ENCODE measurements at places on chromosomes 6 and 20.

DNA sequence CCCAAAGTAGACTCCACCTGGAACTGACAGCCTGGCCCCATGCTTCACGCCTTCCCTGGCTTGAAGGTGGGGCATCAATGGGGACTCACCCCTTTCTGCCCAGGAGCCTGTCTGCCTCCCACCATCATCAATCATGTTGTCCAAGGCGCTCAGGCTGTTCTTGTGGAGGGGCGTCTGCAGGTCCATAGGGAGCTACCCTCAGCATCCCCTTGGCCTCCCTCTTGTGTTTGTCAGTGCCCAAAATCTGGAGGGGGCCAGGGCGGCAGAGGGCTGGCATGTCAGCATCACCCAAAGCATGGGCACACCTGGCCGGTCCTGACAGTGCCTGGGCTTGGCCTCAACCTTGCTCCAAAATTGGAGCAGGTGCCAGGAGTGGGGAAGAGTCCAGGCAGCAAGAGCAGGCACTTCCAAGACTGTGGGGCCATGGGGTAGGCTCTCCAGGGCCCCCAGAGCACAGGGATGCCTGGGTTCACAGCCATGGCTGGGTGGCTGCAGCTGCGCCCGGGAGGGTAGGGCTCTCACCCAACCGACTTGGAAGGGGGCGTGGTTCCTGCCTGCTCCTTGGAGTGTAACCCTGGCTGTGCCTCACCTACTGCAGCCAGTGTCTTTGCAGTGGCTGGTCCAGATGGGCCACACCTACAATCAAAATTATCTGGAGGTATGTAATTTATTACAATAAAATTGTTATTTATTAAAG is 903.4 kb downstream of the EYS start:
- DNase-seq = no peak

DNA sequence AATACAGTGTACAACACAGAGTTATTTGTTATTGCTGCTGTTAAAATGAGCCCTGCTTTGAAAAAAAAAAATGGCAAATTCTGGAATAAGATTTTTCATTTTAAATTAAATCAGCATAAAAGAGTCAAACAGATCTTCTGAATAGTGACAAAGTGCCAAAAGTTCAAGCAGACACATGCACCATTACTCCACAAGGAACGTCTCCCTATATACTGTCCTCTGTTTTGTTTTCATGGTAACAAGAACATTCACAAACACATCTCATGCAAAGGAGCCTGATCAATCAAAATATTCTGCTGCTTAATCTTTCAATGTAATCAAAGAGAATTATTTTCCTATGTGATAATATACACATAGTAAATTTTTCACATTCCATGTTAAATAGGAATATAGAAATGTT is 2.7 kb downstream of the HIVEP2 start:
- no peak for DNase-seq

- no peak for DNase-seq
These were observed 60.9 kb upstream of the TULP1 start for GRCh38 chr6:35573495-35574110.

GRCh38 chr6:114862819-114863218 is 520.0 kb upstream of the HS3ST5 start:
- DNase-seq = no peak

- no peak for DNase-seq
These were observed 112.7 kb upstream of the PRL start for GRCh38 chr6:22409486-22409885.

DNA sequence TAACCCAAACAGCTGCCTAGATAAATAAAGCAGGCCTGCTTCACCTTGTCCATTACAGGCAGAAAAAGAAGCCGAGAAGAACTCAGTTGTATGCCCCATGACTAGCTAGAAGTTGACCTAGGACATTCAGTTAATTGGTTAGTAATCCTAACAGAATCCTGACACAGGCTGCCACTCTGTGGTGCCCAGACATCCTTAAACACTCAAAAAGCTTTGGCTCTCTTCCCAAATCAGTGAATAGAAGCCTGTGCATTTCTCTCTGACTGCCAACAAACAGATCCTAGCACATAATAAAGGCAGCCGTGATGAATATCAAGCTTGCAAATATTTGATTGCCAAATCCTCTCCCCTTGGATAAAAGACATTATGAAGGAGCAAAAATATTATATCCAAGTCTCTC is 519.1 kb upstream of the EYS start:
- DNase-seq = no peak
